Psoas muscle (tissue), 8 donors: ENCODE measurements at places on chromosomes 11 and 22.

- H3K36me3 ChIP-seq: no peaks in the 10 kb centered on the region
- H3K4me3 ChIP-seq: no peak overlapping the region
- no peak overlapping the region for H3K27ac ChIP-seq
- H3K4me1 ChIP-seq: no peaks in the 10 kb centered on the region
- H3K27me3 ChIP-seq: no peaks in the 10 kb centered on the region
- DNase-seq: no peak
Observed at GRCh38 chr11:72573072-72573854, 101.0 kb downstream of the PDE2A start.

GRCh38 chr22:46907241-46908215 is 145.1 kb downstream of the TBC1D22A start:
- DNase-seq: no peak
- no peak overlapping the region for H3K27ac ChIP-seq
- H3K4me3 ChIP-seq: no peak overlapping the region
- H3K36me3 ChIP-seq: peaks cover 7% of the 10 kb centered on the region

DNA sequence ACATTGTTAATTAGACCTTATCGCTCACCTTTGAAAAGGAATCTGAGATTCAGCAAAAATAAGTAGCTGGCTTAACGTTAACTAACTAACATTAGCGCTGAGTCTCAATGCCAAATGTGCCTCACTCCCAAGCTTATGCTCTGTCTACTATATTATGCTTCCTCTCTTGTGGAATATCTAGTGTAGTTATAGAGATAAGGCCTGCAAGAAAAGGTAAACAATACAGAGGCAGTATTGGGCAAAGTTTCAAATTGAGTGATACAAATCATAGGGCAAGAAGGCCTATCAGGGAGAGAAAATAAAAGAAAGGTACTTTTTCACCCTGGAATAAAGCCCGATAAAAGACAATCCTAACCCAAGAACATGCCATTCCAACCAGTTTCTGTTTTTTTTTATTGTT is 61.6 kb upstream of the SLC17A6 start:
- H3K27ac ChIP-seq: no peak overlapping the region
- H3K4me3 ChIP-seq: no peak overlapping the region
- no peak for DNase-seq
- peaks cover 4% of the 10 kb centered on the region for H3K36me3 ChIP-seq
- H3K27me3 ChIP-seq: no peaks in the 10 kb centered on the region
- no peaks in the 10 kb centered on the region for H3K4me1 ChIP-seq

DNA sequence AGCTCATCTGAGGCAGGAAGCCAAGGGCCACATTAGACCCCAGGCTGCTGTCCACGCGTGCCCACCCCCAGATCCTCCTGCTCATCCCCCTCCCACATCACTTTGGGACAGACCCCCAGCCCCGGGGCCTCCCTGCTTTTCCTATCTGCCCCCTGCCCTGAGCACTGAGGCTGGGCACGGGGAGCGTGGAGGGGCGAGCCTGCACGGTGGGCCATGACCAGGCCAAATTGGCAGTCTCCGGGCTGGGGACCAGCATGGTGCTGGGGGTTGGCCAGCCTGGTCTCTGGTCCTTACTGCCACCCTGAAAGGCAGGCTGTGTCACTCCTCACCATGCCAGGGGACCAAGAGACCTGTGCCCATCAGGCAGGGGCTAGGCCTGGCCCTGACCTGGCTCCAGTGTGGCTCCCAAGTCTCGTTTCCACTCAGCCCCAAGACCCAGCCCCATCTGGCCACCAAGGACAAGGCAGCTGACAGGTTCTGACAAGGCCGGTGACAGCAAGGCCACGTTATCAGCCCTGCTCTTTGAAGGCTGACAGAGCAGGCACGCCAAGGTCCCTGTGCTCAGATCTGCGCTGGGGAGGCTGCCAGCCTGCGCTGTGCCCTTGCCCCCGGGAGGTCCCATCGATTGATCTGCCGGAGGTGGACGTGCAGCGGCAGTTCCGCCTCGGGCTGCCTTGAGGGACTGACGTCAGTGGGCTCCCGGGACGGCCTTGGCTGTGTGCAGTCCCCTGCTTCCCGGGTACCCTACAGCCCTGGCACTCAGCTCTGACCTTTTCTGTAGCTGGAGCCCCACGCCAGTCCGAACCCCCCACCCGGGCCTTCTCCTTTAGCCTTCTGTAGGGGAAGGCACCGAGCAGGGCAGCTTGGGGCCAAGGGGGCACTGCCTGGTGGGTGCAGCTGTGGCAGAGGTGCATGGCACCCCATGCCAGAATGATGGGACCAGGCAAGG is 3.6 kb downstream of the TNNI2 start:
- peaks cover 10% of the 10 kb centered on the region for H3K4me1 ChIP-seq
- peak overlapping the region; percentile 72 for H3K4me3 ChIP-seq
- H3K27me3 ChIP-seq: no peaks in the 10 kb centered on the region
- H3K36me3 ChIP-seq: peaks cover 7% of the 10 kb centered on the region

- no peak for DNase-seq
- H3K27me3 ChIP-seq: no peaks in the 10 kb centered on the region
- H3K4me3 ChIP-seq: peak overlapping the region; percentile 42
- H3K27ac ChIP-seq: peak overlapping the region; percentile 77
- peaks cover 34% of the 10 kb centered on the region for H3K4me1 ChIP-seq
- peaks cover 43% of the 10 kb centered on the region for H3K36me3 ChIP-seq
Observed at GRCh38 chr11:65291613-65292012, 23.1 kb upstream of the CDC42EP2 start.

DNA sequence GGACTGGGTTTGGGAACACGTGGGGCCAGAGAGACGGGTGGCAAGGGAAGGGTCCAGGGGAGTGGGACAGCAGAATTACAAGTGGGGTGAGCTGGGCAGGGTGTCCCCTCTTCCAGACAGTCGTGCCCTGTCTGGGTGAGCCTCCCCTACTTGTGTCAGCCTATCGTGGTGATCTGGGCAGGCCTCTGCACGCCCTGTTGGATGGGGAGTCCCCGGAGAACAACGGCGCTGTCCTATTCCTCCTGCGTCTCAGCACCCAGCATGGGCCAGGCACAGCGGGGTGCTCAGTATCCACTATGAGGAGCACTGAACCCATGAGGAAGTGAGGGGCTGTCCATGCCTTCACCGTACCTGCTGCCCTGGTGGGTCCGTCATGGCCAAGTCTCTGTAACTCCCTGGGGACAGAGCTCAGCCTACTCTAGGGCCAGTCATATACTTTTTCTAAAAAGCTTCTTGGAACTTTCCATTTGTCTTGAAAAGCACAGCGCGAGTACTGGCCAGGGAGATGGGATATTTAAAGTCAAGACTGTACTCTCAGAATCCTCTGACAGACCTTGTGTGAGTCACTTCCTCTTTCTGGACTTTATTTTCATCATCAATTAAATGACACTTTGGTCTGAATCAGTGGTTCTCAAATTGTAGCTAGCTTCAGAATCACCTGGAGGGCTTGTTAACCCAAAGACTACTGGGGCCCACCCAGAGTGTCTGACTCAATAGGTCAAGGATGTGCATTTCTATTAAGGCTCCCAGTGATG is 81.7 kb upstream of the NECTIN1 start:
- no peaks in the 10 kb centered on the region for H3K36me3 ChIP-seq
- no peaks in the 10 kb centered on the region for H3K27me3 ChIP-seq
- no peak for DNase-seq
- no peaks in the 10 kb centered on the region for H3K4me1 ChIP-seq
- H3K27ac ChIP-seq: no peak overlapping the region
- no peak overlapping the region for H3K4me3 ChIP-seq

DNA sequence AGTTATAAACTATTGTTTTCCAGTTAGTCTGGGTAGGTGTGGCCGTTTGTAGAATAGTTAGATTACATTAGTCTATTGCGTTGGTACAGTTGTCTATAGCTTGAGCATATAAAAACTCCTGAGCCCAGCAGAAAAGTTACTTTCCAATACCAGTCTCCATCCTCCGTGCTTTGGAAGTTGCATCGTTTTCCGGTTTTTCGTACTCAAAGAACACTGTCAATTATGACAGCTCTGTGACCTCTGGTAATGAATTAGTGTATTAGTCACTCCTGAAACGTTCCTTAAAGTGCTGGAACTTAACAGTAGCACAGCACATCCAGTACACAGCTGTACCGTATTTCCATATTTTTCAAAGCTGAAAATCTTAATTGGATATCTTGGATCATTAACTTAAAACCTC is 808 bp upstream of the MSANTD2 start:
- peaks cover 30% of the 10 kb centered on the region for H3K4me1 ChIP-seq
- peak overlapping the region; percentile 98 for H3K4me3 ChIP-seq
- H3K27ac ChIP-seq: peak overlapping the region; percentile 100
- no peaks in the 10 kb centered on the region for H3K27me3 ChIP-seq

- no peaks in the 10 kb centered on the region for H3K4me1 ChIP-seq
- H3K27ac ChIP-seq: no peak overlapping the region
- no peaks in the 10 kb centered on the region for H3K36me3 ChIP-seq
- DNase-seq: no peak
- no peak overlapping the region for H3K4me3 ChIP-seq
Observed at GRCh38 chr11:80620867-80621266, 1180.0 kb upstream of the TENM4 start.

GRCh38 chr11:9748361-9748970 is 84.6 kb downstream of the SWAP70 start:
- no peak for DNase-seq
- no peaks in the 10 kb centered on the region for H3K4me1 ChIP-seq
- no peaks in the 10 kb centered on the region for H3K27me3 ChIP-seq
- no peak overlapping the region for H3K4me3 ChIP-seq

DNA sequence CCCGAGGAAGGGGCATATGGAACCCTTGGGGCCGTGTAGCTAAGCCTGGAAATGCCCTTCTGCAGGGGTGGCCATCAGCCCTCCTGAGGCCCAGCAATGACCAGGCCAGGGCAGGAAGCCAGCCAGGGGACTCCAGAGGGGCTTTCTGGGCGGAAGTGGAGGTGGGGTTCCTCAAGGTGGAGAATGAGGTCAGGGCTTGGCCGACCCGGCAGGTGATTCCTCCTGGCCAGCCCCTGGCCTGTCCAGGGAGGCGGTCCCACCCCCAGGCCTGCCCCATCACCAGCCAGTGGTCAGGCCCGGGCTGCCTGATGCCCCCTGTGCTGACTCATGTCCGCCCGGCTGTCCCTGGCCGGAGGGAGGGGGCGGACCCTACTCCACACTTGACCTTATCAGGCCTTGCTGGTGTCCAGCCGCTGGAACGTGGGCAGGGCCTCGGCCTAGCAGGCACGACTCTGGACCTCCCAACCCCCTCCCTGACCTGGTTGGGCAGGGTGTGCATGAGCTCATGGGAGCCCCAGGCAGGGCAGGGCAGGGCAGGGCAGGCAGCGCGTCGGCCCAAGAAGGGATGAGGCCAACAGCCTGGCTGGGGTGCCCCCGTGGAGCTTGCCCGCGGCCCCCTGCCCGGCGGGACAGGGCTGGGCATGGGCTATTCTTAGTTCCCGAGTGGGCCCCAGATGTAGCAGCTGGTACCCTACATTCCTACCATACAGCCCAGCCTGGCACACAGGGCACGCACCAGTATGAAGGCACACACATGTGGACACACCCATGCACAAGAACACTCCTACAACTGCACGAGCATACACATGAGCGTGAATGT is 35.9 kb downstream of the RPL3 start:
- no peaks in the 10 kb centered on the region for H3K36me3 ChIP-seq
- no peaks in the 10 kb centered on the region for H3K27me3 ChIP-seq
- H3K4me3 ChIP-seq: no peak overlapping the region

DNA sequence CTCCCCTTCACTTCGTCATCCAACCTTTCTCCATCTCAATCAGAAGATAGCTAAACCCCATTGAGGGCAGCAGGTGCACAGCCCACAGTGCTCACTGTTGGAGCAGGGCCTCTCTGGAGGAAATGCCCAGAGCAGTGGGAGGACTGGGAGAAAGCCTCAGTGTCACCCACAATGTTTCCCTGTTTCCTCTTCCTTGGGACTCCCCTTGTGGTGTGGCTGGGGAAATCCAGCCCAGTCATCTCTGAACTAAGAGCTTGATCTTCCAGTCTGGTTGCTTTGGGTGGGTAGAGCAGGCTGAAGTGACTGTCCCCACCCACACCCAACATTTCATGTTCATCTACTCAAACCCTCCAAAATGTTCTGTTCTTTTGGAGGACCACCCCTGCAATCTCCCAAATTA is 29.8 kb upstream of the EED start:
- H3K27ac ChIP-seq: no peak overlapping the region
- H3K36me3 ChIP-seq: no peaks in the 10 kb centered on the region
- DNase-seq: no peak
- H3K27me3 ChIP-seq: no peaks in the 10 kb centered on the region

GRCh38 chr11:112212710-112213109 is 13.5 kb upstream of the PTS start:
- H3K36me3 ChIP-seq: no peaks in the 10 kb centered on the region
- H3K4me3 ChIP-seq: no peak overlapping the region
- no peak for DNase-seq
- no peaks in the 10 kb centered on the region for H3K4me1 ChIP-seq

DNA sequence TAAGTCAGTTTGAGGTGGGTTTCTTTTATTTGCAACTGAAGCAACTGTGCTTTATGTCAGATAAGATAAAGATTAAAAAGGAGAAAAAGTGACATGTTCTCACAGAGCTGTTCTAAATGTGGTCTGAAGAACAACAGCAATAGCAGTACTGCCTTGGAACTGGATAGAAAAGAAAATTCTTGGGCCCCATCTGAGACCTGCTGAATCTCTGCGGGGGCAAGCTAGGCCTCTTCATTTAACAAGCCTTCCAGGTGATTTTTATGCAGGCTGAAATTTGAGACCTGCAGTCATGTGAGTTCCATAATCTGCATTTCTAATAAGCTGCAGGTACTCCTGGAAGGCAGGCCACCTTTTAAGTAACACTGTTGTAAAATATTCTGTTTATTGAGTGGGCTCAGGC is 91.4 kb upstream of the CTSC start:
- no peak overlapping the region for H3K4me3 ChIP-seq
- no peaks in the 10 kb centered on the region for H3K4me1 ChIP-seq
- H3K27me3 ChIP-seq: no peaks in the 10 kb centered on the region
- no peak overlapping the region for H3K27ac ChIP-seq

- H3K4me3 ChIP-seq: no peak overlapping the region
- no peaks in the 10 kb centered on the region for H3K4me1 ChIP-seq
- H3K27me3 ChIP-seq: no peaks in the 10 kb centered on the region
- no peak overlapping the region for H3K27ac ChIP-seq
- DNase-seq: no peak
Observed at GRCh38 chr11:107545101-107545514, 20.4 kb downstream of the ALKBH8 start.
